ENCODE measurements at places on chromosomes 3 and 15.

- no peak for DNase-seq
These were observed 14.4 kb upstream of the WNT7A start for GRCh38 chr3:13894096-13894806.

DNA sequence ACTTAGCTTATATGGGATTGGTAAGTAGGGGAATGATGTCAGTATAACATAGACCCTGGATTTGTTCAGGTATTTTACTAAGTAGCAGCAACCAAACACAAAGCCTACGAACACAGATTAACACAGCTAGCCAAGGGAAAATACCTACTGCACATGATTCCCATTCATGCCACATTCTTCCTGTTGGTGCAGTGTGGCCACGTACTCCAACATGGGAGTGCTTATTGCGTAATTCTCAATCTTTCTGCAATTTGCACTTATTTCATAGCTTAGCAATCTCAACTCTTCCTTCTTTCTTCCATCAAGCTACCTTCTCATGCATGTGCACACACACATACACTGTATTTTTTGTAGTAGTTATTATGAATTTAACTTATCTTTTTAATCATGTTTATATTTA is 186.8 kb downstream of the IL5RA start:
- no peak for DNase-seq

- DNase-seq = no peak
These were observed 271.2 kb downstream of the PTPRG start for GRCh38 chr3:61832375-61833229.

- DNase-seq = no peak
These were observed 290.2 kb upstream of the KCNMB2 start for GRCh38 chr3:178246004-178246403.

- DNase-seq = no peak
These were observed 397.6 kb downstream of the EDEM1 start for GRCh38 chr3:5585085-5585484.
